ENCODE measurements at places on chromosomes 4 and X. TPM values are rescaled to one million over a fixed set of nuclear protein-coding genes. Genes with fewer than 3 reads are reported as not detected.

GRCh38 chr4:28788929-28789490 is 1928.4 kb downstream of the STIM2 start:
- DNase-seq: no peak

DNA sequence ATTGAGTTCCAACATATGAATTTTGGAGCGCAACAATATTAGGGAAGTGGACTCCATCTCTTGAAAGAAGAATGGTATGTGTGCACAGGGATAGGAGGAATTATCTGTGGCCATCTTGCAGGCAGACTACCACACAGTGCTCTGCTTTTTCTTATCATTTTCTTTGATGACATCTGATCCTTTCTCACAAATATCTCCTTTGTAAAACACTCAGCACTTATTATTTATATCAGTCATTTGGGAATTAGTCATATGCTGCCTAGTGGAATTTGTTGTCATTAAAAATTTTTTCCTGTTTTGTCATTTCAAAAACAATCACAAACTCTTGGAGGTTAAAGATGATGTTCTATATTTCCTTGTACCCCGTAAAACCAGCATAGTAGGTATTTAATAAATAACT is 444.3 kb upstream of the ATOH1 start:
- no peak for DNase-seq

- DNase-seq: no peak
Measured at GRCh38 chrX:151346931-151347543, 50.0 kb upstream of the VMA21 start.

- DNase-seq: no peak
Measured at GRCh38 chrX:132059973-132060540, 37.0 kb downstream of the STK26 start.

FDCSP gene
- polyA plus RNA-seq: not detected
